ENCODE measurements at places on chromosomes 6 and 20. TPM values are rescaled to one million over a fixed set of nuclear protein-coding genes. Genes with fewer than 3 reads are reported as not detected.

GRCh38 chr20:58179432-58180099 lies 48.9 kb downstream of the ANKRD60 start:
- DNase-seq, result peak; percentile 89

DNA sequence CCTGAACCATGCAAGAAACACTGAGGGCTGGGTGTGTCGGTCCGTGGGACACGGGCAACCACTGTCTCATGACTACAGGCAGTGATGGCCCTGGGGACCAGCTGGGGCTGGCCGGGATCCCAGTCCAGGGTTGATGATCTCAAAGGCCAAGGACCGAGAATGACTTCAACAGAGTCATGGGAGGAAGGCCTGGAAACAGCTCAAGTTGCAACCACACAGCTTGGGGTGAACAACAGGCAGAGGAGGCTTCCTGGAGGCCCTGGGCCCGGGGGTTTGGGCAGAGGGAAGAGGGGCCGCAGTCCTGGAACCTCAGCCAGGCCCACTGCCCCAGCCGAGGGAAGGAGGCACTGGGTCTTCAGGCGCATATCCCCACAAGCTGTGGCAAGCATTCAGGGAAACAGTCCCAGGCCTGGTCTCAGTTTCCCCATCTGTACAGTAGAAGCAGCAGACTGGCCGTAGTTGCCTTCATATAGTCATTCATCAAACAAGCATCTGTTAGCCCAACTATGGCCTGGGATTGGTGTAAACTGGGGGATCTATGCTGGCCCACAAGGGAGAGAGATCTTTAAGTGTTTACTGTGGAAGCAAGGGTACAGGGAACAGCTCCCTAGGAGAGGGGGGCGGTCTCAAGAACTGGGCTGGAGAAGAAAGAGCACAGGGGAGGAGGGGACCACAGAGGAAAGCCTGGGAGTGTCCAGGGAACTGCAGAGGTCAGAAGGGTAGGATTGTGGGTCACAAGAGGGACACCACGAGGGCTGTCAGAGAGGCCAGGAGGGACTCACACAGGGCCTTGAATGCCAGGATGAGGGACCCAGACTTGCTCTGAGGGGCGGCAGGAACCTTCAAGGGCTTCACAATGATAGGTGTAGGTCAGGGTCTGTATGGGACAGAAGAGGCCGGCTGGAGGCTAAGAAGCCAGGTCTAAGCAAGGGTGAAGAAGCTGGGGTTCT lies 2.1 kb downstream of the MYL9 start:
- DNase-seq, result peak; percentile 94

Gene MAVS
- 33.4 TPM for total RNA-seq

- DNase-seq, result no peak
Observed at GRCh38 chr6:5981126-5982026, 25.3 kb downstream of the NRN1 start.

DNA sequence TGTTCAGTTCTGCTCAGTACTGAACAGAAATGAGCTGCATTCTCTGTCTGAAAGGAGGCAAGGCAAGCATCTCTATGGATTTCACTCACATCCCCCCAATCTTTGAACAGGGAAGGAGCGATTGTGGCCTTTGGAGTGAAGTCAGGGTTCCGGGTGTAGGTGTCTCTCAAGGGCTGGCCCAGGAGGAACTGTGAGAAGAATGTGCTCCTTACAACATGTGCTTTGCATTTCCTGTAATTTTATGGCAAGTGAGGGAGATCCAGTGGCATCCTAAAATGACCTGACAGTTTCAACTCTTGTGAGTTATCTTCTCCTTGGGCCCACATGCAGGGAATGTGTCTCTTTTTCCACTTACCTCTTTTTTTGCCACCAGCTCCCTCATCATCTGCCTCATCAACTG lies 63.0 kb upstream of the RIN2 start:
- DNase-seq, result no peak

DNA sequence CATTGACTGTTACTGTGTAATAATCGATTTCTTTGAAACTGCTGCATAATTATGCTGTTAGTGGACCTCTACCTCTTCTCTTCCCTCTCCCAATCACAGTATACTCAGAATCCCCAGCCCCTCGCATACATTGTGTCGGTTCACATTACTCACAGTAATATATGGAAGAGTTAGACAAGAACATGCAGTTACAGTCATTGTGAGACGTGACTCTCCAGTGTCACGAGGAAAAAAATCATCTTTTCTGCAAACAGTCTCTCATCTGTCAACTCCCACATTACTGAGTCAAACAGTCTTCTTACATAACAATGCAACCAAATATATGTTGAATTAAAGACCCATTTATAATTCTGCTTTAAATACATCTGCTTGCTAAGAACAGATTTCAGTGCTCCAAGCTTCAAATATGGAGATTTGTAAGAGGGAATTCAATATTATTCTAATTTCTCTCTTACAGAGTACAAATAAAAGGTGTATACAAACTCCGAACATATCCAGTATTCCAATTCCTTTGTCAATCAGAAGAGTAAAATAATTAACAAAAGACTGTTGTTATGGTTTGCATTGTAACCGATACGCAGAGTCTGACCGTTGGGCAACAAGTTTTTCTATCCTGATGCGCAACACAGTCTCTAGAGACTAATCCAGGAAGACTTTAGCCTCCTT lies 113.3 kb downstream of the TMEM242 start:
- DNase-seq, result no peak

Gene DACT2
- total RNA-seq, result not detected

GRCh38 chr6:14757418-14757817 lies 488.5 kb upstream of the JARID2 start:
- DNase-seq, result no peak

- DNase-seq, result no peak
Observed at GRCh38 chr6:12601881-12602280, 114.7 kb upstream of the PHACTR1 start.

DNA sequence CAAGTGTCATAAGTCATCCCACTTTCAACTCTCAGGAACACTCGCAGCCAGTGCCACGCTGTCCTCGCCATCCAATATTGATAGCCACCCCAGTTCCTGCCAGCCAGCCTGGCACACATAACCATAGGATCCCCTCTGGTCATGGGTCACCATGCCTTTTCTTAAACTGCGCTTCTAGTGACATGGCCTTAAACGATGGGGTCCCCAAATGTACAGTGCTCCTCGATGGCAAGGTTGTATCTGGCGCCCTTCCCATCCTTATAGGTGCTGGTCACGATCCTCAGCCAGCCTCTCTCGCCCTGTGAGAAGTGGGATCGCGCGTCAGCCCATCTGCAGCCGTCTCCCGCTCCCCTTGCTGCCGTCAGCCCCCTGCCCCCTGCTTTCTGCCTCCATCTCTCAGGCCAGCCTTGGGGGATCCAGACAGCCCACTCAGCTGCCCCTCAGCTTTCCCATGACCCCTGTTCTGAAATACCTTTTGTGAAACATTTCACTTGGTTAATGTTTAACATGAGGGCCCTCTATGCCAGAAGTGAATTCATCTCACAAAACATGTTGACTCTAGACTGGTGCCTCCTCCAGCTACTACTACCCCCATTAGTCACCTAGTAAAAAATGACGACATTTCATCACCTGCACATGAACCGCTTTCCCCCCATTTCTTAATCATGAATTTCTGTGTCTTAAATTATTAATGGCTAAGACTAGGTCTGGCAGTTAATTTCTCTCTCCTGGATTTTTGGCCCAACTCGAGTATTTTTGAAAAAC lies 11.4 kb downstream of the CTSZ start:
- DNase-seq, result peak; percentile 61

GRCh38 chr20:3560578-3560977 lies 89.8 kb downstream of the ATRN start:
- DNase-seq, result no peak

DNA sequence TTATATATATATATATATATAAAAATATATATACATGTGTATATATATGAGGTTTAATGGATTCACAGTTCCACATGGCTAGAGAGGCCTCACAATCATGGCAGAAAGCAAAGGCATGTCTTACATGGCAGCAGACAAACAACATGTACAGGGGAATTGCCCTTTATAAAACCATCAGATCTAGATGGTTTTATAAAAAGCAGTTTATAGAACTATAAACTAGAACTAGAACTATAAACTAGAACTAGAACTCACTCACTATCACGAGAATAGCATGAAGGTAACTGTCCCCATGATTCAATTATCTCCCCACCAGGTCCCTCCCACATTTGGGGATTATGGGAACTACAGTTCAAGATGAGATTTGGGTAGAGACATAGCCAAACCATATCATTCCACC lies 56.8 kb downstream of the PDSS2 start:
- no peak for DNase-seq

GRCh38 chr6:111823831-111824607 lies 49.2 kb downstream of the FYN start:
- no peak for DNase-seq

All from aorta (tissue), 5 donors.